ENCODE measurements at places on chromosomes 13 and 19.

DNA sequence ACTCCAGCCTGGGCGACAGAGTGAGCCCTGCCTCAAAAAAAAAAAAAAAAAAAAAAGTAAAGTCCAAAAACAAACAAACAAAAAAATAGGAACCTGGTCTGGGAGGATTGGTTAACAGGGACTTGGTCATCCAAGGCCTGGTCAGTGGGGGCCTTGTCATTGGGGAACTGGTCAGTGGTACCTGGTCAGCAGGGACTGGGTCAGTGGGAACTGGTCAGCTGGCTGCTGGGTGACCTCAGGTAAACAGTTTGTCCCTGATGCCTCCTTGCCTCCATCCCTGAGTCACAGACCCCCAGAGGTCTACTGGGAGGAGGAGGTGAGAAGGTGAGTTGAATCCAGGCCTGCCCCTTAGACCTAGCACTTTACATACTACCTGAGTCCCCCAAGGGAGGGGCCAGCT, 5.7 kb upstream of the ZNF14 start:
- no peak for DNase-seq

DNA sequence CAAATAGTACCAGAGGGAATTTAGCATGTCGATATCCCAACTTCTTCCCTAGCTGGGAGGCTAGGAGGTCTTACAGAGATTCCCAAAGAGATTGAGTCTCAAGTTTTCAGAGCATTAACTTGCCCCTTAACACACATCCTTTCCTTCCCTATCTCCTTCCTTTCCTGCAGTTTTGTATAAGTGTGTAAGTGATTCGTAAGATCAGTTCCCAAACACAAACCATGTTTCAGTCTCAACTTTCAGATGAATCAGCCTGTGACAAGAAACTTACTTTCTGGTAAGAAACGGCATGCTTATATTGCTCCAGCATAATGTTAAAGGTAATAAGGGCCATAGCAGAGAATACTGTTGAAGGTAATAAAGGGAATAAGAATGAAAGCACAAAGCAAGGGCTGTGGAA, 472.2 kb downstream of the LIG4 start:
- DNase-seq, result no peak

DNA sequence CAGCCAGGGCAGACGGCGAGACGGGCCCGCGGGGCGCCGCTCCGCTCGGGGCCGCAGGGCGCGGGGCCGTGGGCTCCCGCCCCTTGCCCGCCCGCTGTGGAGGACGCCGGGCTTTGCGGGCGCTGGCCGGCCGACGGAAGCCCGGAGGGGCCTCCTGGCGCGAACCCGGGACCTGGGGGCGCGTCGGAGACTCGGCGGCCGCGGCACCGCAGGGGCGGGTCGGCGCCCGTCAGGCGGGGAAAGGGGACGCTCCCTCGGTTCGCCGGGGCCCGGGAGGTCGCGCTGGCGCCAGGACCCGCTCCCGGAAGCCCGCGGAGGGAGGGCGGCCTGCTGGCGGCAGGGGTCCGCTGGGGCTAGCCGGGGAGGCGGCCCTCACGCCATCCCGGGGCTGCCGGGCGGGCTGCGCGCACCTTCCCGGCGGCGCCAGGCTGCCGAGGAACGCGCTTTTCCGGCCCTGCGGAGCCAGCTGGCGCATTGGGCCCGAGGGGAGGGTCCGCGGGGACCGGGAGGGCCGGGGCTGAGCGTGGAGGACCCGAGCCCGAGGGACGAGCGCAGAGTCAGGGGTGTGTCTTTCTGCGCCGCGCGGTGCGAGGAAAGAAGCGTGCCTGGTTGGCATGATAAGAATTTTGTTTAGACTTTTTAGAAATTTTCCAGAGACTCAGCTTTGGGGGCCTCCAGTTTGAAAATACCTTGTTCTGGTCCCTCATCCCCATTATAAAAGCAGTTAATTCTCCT, 511 bp downstream of the GARRE1 start:
- peak; percentile 75 for DNase-seq

GRCh38 chr13:107276936-107277335, 709.0 kb upstream of the ARGLU1 start:
- DNase-seq, result no peak

GRCh38 chr19:35095667-35096368, 19.8 kb upstream of the FXYD3 start:
- no peak for DNase-seq

DNA sequence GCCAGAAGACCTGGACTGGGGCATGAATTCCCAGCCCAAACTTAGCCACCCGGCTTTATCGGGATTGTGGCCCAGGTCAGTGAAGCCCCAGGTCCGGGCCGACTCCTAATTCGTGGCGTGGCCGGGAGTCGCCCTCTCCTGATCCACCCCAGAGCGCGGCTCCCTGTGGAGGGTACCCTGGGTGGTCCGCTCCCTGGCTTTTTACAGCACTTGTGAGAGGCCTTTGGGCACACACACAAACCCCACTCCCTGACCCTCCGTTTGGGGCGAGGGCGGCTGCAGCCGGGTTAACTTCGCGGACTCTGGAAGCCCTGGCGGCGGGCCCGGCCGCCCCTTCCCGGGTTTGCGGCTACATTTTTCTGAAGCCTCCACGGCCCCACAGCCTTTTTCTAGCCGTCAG, 56.4 kb downstream of the ZNF568 start:
- DNase-seq, result no peak

DNA sequence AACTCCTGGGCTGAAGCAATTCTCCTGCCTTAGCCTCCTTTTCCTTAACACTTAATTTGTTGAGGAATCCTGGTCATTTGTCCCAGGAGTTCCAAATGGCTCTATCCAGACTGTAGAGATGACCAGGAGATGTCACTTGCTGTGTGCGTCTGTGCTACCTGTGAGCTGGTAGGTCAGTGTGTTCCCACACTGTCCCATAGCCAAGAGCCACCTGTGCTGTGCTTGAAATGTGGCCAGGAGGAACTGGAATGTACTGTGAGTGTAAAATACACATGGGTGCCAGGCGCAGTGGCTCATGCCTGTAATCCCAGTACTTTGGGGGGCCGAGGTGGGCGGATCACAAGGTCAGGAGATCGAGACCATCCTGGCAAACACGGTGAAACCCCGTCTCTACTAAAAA, 29.4 kb upstream of the KDM4B start:
- no peak for DNase-seq

DNA sequence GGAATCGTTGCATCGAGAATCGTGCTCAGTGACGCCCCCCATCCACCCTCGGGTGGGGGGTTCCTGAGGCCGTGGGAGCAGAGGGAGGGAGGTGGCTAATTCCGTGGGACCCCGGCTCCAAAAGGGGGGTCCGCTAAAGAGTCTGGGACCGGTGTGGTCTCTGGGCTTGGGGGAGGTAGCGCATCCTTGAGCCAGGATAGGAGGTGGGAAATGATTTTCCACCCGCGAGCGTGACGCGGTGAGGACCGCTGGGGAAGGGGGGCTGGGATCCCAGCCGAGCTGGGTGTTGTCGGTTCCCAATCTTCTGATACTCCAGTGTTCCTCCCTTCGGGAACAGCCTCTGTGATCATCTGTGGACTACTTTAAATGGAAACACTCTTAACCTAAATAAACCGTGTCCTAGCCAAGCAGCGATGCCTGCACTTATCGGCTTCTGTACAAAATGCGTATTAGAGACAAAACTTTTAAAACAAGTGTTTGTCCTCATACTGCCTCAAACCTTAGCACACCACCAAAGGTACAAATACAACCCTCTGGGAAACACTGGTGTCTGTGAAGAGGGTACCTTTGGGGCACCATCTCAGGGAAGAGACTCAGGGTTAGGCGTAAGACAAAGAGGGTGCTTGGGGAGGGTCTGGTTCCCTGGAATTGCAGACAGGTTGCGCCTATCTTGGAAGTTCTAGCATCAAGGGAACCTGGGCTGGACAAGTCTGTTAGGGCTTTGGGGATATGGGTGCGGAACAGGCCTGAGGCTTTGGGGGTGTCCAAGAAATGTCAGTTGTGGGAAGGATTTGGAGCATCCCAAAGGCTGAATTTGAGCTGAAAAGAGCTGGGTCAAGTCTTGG, 16.0 kb downstream of the KCNC3 start:
- DNase-seq, result no peak

GRCh38 chr13:100517135-100517534, 71.5 kb downstream of the GGACT start:
- no peak for DNase-seq

GRCh38 chr19:35966771-35967170, 28.2 kb upstream of the SDHAF1 start:
- DNase-seq, result no peak

DNA sequence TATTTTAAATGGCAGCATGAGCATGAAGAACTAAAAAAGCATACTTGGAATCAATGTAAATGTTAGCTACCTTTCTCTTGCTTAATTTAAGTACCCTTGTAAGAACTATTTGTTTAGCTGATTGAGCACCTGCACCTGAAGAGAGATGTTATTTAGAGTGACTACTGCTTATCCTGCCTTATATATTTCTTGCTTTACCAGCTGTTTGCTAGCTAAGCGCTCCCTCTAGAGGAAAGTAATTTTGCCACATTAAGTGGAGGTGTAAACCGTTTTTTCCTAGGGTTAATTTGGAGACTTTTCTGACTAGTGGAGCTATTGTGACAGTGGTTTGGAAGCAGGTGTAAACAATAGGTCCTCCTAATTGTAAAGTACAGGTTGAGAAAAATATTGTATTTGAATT, 19.4 kb upstream of the PSG2 start:
- no peak for DNase-seq

DNA sequence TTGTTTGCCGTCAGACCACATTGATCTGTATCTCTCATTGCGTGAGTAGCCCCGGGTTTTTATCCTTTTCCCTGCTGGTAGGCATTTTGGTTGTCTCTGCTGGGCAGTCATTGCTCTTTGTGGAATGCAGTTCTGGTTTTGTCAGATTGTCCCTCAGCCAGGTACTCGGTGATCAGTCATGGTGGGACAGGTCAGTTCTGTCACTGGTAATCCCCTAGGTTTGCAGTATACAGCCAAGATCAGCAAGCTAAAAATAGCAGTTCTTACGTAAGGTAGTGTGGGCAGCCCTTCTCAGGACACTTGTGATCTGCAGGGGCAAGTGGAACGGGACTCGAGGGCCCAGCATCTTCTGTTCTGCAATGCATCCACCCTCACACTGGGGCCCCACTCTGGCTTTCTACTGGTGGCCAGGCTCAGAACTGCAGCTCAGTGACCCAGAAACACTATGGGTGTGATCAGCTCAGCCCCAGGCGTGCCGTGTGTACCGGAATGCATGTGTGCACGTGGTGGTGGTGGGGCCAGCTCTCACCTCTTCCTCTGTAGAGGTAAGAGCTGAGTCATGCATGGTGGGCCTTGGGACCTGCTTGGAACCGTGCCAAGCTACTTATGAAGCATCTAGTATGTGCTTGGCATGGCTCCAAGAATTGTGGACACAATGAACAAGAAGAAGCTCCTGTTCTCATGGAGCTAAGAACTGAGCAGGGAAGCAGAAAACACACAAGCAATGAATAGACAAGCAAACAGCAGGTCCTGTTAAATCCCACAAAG, 6.3 kb downstream of the PLEKHF1 start:
- DNase-seq, result no peak

- no peak for DNase-seq
Measured at GRCh38 chr13:49320975-49321374, 73.2 kb downstream of the CDADC1 start.

DNA sequence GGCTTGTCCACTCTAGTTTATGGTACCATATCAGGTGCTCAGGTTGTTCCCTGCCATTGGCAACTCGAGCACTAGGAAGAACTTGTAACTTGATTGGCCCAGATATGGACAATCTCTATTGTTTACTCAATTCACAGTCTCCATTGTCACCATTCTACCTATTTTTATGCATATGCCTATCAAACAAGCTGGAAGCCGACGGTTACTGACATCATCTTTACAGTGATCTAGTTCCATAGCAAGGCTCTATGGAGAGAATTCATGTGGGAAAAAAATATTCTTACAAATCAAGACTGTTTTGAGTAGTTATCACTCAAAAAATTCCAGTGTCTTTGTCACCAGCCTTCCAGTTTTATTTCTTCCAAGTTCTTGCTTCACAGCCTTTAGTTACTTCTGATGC, 1006.2 kb upstream of the PRR20A start:
- no peak for DNase-seq

GRCh38 chr19:9075064-9075949, 11.6 kb upstream of the OR1M1 start:
- no peak for DNase-seq

DNA sequence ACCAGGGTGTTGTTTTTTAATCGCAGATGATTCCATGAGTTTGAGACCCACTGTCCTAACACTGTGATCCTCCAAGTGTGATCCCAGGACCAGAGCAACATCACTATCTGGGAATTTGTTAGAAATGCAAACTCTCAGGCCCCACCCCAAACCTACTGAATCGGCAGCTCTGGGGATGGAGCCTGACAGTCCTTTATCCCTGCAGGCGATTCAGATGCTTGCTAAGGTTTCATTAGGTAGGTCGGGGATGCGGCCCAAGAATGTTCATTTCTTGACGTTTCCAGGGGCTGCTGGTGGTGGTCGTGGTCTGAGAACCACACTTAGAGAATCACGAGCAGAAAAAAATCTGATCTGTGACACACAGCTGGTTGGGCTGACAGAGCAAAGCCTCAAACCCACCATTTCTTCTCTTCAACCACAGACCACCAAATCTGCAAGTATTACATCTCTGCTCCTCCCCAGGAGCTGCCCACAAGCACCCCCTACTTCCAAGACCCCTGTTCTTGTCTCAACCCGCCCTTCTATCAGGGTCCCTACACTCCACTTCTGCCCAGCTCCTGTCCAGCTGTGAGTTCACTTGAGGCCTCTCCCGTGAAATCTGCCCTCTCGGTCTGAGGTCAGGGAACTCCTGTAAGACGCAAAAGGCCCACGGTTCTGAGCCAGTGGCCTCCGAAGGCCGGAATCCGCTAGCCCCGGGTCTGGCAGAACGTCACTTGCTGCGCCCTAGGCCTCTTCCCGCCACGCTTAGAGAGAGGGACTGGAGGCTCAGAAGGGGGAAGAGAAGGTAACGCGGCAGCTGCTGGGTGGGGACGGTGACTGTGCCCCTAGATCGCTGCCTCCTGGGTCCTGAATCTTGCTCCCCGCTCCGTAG, 1.1 kb upstream of the FARP1 start:
- DNase-seq, result peak; percentile 73

- peak; percentile 89 for DNase-seq
Measured at GRCh38 chr19:12052497-12053169, at the start of gene ZNF878. ZNF878 (minus strand) TSS chr19:12052961; CDS start chr19:12052801, 160 bp downstream.

GRCh38 chr19:41528106-41528505, 47.9 kb upstream of the CEACAM21 start:
- DNase-seq, result no peak

- DNase-seq, result no peak
Measured at GRCh38 chr19:19074196-19074882, 10.5 kb downstream of the SLC25A42 start.

DNA sequence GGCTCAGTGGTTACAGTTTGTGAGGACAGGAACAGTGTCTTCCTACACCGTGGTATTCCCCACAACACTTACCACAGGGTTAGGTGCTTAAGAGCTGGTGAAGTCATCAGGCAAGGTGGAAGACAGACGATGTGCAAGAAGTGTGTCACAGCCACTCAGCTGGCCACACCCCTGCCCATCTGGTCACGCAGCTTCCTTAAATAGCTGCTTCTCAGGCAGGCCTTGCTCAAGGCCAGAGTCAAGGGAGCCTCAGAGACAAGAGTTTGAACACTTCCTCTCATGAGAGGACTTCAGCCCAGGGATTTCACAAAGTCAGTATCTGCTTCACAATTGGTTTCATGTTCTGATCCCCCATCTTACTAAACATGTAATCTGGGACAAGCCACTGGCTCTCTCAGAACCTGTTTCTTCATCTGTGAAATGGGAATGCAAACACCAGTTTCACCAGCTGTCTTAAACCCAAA, 80.3 kb upstream of the FRY start:
- no peak for DNase-seq
